C1 segment of cervical spinal cord (tissue), 14 donors: ENCODE measurements at places on chromosomes 4 and X.

GRCh38 chr4:68324519-68325262 lies 25.2 kb downstream of the YTHDC1 start:
- DNase-seq = no peak

GRCh38 chr4:110778521-110778920 lies 155.6 kb upstream of the PITX2 start:
- no peak for DNase-seq

GRCh38 chr4:85448906-85449890 lies 25.8 kb upstream of the ARHGAP24 start:
- no peak for DNase-seq

DNA sequence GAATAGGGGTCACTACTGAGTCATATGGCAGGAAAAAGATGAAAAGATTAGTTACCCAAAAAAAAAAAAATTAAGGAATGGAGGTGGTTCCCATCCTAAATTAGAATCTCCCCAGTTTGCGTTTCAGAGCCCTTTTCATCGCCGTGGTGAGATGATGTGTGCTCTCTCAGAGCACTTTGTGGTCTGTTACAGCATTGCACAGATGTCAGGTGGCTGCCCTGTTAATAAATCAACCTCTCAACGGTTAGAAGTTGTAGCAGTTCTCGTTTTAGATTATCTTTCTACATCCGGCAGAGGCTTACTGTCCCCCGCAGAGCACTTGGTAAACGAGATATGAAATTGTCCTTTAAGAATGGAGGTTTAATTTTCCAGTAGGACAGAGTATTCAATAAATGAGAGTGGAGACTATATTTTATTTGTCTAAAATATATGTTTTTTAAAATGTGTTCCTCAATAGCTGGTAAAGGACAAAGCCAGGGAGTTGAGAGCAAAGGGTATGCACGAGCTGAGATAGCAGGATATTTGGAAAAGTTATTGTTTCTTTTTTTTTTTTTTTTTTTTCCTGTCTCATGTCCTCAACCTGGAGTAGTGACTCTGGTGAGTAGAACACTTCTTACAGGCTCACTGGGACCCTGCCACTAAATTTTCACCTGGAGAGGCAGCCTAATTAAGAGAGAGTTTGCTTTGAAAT lies 26.9 kb downstream of the AFF1 start:
- DNase-seq = no peak

- no peak for DNase-seq
Measured at GRCh38 chr4:81207828-81208227, 7.2 kb downstream of the PRKG2 start.

GRCh38 chr4:122073615-122074014 lies 78.5 kb upstream of the BLTP1 start:
- no peak for DNase-seq

- no peak for DNase-seq
Measured at GRCh38 chr4:145530189-145530588, 48.5 kb downstream of the SMAD1 start.

DNA sequence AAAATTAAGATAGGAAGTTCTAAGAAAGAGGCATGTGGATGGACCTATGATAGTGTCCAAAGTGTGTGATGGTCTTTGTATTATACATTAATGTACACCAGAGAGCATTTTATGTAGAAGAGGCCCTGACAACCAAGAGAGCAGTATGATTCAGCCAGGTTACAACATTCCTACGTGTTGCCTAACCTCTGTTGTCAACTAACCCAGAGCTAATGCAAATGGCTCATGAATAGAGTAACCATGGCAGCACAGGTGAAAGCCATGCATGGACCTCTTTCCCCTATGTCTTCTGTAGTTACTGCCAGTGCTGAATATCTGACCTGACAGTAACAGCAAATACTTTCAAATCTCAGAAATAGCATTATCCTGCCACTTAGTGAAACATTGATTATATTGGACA lies 255.6 kb downstream of the NDST4 start:
- DNase-seq = no peak

DNA sequence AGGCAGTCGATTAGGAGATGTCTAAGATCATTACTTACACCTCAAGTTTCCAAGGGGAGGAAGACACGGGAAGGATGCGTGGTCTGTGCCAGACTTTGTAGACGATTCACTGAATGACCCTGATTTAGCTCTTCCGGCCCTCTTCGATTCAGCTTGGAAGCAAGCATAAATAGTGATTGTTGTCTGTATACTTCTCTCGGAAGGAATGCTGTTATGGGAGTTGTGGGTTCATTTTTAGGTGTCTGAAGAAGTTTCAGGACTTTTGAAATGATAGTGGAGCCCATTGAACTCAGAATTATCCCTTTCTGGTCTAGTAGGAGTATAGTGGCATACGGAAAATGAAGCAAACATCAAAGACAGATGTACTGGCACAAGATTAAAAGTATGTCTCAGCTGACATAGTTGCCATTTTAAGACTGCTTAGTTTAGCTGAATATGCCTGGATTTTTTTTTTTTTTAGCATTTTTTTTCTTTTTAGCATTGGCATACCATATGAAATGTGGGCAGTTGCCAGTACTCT lies 1.0 kb upstream of the ANKRD17 start:
- DNase-seq = peak; percentile 60

GRCh38 chrX:72340626-72341025 lies 34.9 kb upstream of the CITED1 start:
- DNase-seq = no peak

DNA sequence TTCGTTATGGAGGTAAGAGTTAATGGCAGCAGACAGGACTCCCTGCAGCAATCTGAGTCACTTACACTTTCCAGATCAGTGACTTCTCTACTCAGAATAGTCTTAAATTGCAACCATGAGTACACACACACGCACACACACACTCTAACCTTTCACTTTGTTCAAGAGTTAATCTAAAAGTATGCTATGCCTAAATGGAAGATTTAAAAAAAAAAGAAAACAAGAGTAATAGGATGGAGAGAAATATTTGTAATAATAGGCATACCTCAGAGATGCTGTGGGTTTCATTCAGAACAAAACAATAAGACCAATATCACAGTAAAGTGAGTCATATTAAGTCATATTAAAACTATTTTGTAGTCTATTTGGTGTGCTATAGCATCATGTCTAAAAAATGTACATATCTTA lies 969.1 kb upstream of the PCDH10 start:
- no peak for DNase-seq

GRCh38 chr4:85595796-85596559 lies 121.0 kb downstream of the ARHGAP24 start:
- DNase-seq = no peak

DNA sequence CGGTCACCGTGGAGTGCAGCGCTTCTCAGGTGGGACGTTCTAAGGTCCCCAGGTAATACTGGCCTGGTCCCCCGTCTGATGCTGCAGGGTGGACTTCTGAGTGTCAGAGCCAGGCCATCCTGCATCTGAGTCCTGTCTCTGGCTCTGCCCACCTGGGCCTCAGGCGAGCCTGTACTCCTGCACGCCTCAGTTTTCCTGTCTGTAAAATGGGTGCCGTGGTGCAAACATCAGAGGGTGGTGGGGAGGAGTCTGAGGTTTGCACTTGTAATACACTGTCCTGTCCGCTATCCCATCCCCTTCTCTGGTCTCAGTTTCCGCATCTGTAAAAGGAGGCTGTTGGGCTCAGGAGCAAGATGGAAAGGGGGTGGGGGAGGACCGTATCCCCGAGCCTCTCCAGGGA lies 41.3 kb downstream of the SORCS2 start:
- no peak for DNase-seq

- peak; percentile 66 for DNase-seq
Measured at GRCh38 chrX:41009850-41010846, 75.1 kb upstream of the USP9X start.

- peak; percentile 19 for DNase-seq
Measured at GRCh38 chr4:143441678-143442077, 71.8 kb upstream of the SMARCA5 start.

- no peak for DNase-seq
Measured at GRCh38 chrX:5236749-5237148, 991.9 kb downstream of the NLGN4X start.
